HFFc6 (cell line): ENCODE measurements at places on chromosomes 11 and 22. TPM values are rescaled to one million over a fixed set of nuclear protein-coding genes. Genes with fewer than 3 reads are reported as not detected.

GRCh38 chr11:125404157-125404810 is 91.8 kb downstream of the FEZ1 start:
- no peak for DNase-seq

- DNase-seq, result no peak
These were observed 679.9 kb downstream of the OPCML start for GRCh38 chr11:132852361-132852760.

Gene KRTAP5-10
- not detected in 2 replicates for total RNA-seq

- DNase-seq, result no peak
These were observed 33.7 kb downstream of the SHISAL1 start for GRCh38 chr22:44279069-44279360.

DNA sequence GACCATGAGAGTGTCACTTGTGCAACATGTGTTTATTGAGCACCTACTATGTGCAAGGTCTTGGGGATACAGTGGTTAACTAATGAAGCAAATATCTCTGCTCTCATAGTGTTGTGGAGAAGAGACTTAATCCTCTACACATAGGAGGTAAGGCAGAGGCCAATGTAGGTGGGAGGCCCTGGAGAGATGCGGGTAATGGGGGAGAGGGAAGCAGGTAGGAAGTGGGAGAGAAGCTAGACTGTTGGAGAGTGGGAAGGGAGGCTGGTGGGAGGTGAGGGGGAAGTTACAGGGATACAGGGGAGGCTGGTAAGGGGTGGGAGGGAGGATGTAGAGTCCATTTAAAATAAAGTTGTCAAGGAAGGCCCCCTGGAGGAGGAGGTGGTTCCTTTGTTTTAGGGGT is 240.0 kb downstream of the MIAT start:
- DNase-seq, result no peak

DNA sequence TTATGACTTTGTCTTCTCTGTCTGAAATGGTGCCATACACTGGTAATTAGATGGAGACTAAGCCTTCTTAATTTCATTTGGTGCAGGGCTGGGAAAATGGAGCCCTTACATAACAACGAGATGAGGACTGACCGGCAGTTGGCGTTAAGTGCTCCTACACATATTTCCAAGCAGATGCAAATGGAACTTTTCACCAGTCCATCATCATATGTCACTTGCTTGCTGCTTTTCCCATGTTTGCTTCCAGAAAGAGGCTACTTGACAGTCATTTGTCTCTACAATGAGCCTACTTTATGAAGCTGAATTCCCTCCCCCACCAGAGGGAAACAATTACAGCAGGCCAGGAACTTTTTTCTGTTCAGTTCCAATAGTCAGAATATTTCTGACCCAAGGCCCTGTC is 32.6 kb downstream of the SVIP start:
- DNase-seq, result no peak

Gene OR51B2
- not detected in 2 replicates for total RNA-seq
